ENCODE measurements at places on chromosomes 2 and 18.

- no peak for DNase-seq
These were observed 142.6 kb upstream of the ALKAL2 start for GRCh38 chr2:430291-431040.

DNA sequence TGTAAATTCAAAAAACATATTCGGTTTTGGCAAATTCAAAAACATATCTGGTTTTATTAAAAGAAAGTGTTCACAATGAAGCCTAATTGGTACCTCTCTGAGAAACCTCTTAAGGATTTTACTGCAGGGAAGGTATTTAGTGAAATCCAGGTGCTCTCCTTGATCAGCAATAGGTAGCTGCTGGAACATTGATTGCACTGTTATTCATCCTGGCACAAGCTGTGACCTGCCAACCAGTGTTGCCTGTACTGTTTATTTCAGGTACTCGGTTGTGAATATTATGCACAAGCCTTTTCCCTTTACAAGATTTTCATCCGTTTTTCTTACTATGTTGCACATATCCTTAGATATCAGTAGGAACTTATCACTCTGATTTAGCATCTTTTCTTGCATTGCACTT is 155.8 kb upstream of the ZEB2 start:
- DNase-seq, result no peak

DNA sequence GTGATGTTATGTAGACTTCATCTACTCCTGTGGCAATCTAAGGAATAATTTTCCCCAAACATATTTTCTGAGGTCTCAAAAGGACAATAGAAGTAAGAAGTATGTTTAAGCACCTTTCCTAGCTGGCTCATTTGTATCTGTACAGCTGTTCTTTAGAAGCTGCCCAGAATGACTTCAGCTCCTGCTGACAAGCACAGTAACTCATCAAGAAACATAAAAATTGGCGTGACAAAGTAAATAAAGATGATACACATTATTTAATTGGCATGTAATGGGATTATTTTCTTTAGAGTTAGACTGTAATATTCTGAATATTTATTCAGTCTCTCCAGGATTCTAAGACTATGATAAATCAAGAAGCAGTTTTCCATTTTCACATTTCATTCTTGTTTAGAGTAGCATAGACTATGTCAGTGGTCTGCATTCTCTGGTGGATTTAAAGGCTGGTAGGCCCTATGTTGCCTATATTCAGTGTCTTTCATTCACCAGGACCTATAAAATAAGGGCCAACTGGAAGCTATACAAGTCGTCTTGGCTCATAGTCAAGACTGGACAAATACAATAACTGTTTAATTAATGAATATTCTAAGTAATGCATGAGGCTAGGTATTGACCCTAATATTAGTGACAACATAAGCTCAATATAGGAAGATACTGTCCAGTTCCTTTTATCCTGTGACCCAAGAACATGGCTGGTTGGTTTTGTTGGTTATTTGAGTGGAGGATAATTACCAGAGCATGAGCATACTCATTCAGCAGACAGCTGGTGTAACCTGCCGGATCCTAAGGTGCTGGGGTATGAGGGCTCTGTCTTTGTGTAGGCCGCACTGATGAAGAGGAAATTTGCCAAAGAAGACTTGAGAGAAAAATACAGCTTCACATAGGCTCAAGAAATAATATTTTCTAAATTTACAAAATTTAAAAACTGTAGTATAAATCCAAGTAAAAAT is 107.0 kb downstream of the PDE1A start:
- no peak for DNase-seq

DNA sequence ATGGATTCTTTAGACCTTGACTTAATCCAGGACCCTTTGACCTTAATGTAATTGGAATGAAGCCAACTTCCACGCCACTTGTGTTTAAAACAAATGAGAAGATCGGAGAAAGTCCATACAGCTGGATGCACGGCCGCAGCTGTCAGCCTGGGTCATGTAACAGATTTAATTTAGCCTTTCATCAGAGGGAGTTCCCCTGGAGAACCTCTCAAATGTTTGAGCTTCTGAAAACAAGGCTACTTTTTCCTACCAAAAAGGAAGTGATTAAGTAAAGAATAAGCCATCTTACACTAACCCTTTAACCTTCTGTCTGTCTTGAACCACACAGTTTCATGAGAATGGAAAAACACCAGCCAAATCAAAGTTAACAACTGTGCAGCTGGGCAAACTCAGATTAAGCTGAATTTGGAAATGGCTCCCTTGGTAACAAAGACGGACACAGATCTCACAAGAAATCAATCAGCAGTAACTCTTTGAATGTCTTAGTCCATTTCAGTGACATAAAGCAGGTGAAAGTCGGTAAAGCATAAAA is 103.6 kb downstream of the DOCK10 start:
- no peak for DNase-seq

- no peak for DNase-seq
These were observed 767.0 kb downstream of the PLCL1 start for GRCh38 chr2:198571393-198571792.

GRCh38 chr2:177753682-177754491 is 318.7 kb downstream of the PDE11A start:
- no peak for DNase-seq
